ENCODE measurements at places on chromosomes 1 and 21. TPM values are rescaled to one million over a fixed set of nuclear protein-coding genes. Genes with fewer than 3 reads are reported as not detected.

DNA sequence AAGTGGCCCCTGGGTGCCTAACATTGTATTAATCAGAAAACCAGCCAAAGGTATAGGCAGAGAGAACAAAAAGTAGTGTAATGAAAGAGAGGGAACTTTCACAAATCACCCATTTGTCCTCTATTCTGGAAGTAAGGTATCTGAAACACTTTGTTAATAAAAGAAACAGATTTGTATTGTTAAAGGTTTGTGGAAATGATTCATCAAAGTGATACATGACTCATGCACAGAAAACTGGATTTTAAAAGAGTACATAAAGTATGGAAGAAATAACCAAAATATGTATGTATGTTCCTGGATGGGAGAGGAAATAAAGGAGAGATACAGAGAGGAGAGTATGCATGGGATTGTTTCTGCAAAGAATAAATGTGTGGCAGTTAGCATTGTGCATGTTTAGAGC lies 126.8 kb downstream of the RGS21 start:
- no peak for ATAC-seq

GRCh38 chr1:94334764-94335163 lies 83.4 kb upstream of the ABCD3 start:
- ATAC-seq, result peak; percentile 18

DNA sequence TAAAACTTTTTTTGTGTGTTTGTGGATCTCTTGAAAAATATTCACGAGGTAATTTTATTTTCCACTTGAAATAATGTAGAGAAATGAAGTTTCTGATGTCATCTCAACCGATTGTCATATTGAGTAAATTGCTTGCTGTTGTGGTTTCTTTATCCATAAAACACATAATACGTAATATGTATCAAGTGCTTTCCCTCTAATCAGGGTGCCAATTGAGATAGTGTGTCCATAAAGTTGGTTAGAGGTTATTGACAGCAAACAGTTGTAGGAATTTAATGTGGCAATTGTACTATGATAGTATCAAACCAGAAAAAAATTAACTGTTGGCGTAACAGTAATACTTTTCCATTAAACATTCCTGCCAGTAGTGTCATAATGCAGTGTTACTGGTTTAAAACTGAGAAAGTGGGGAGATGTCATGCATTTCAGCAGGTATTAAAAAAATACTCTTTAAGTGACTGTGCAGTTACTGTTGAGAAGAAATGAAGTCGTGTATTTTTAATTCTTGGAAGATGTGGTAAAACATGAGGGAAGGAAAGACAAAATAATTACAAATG lies 38.3 kb downstream of the USP25 start:
- ATAC-seq, result no peak

GRCh38 chr1:61174060-61174795 lies 91.9 kb downstream of the NFIA start:
- ATAC-seq, result peak; percentile 37

DNA sequence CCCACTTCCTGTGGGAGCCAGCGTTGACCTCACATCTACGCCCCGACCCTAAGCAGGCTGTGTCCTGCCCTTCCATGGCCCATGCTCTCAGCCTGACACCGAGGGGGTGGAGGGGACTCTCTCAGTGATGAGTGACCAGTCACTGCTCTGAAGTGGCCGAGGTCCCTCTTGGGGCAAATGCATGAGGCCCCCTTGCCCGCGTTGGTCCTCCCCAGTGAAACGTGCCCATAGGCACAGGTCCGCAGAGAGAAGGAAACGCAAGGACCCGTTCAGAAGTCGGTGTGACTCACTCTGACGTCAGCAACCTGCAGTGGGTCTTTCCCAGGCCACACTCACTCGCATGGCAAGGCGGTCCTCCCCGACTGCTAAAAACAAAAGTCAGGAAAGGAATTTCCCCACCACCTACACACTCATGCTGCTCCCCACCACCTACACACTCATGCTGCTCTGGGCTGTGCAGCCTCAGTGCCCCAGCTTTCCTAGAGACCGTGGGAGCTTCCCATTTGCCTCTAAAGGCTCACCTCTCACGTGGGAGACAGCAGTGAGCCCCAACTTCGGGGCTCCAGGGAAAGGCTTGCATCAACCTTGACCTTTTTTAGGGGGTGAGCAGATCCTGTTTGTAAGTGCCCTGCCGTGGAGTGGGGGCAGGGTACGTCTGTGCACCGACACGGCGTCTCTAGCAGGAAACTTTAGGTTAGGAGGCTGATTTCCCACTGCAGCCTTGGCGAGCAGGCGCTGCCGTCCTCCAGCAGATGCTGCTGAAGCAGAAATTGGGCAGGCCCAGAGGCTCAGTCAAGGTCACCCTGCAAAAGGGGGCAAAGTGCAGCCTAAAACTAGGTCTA lies 11.4 kb downstream of the UBASH3A start:
- peak; percentile 71 for ATAC-seq

RO60 gene
- total RNA-seq, result 65.9 TPM

DNA sequence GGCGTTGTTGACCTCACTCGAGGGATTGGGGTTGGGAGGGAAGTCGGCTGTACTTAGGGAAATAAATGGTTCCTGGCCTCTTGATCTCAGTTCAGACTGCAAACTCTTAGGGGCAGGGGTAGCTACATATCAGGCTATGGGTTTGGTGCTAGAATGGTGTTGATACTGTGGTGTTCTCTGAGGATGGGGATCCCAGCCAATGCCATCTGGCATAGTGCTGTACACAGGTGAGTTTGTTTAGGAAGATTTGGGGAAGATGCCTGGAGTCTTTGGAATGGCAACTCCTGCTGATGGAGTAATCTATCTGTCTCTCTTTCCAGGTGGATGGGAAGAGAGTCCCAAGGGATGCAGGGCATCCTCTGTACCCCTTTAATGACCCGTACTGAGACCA lies 14.3 kb upstream of the NASP start:
- ATAC-seq, result peak; percentile 6

CELA2A gene
- total RNA-seq, result not detected

- no peak for ATAC-seq
These were observed 1.4 kb downstream of the TENT5B start for GRCh38 chr1:27011058-27011764.

GRCh38 chr21:39118604-39119215 lies 64.5 kb downstream of the PSMG1 start:
- no peak for ATAC-seq

ZNF436 gene
- 4.7 TPM for total RNA-seq

GRCh38 chr1:60745484-60745883 lies 336.9 kb upstream of the NFIA start:
- no peak for ATAC-seq

CNTN2 gene
- not detected for total RNA-seq

OLIG2 gene
- not detected for total RNA-seq

PLA2G2A gene
- not detected for total RNA-seq
